ENCODE measurements at places on chromosomes 1 and 21.
A peak's percentile ranks its signal among the peaks of the same experiment; 100 is the strongest.

DNA sequence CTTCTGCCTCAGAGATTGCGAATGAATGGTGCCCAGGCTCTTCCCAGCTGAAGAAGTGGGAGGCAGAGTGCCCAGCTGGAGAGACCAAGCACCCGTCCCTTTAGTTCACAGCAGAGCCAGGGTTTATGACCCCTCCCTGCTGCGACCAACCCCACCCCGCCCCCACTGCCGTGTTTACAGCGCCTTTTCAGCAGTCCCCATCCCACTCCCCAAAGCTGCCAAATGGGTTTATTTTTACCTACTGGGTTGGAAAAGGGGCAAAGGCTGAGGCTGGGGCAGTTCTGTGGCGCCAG lies 23.6 kb downstream of the DYRK3 start:
- no peak for DNase-seq

- DNase-seq: no peak
Measured at GRCh38 chr21:32525282-32525681, 60.0 kb downstream of the TCP10L start.

DNA sequence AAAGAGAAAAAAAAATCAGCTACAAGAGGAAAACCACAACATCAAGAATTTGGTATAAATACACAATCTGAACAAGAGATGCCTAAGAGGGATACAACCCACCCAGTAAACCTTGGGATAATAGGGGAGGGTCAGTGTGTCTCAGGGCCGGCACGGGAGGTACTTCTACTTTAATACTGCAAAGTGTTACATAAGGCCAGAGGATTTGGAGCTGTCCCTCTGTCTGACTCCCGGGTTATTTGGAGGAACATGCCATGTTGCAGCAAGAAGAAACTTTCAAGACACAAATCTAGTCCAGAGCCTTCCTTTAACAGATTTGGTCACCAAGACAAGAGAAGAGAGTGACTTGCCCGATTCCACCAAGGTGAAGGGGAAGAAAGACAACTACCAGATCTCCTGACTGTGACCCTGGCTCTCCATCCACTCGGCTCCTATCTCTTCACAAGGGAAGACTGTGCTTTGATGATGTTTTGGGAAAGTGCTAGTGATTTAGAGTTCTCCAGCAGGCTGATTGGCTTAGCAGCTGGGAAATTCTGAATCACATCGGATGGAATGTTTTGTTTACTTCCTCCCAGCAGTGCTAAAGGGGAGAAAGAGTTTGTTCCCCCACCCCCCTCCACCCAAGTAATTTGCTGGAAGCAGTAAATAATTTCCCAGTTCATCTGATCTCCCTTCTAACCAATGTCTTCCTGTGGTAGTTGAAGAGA lies 29.3 kb downstream of the SGIP1 start:
- no peak for DNase-seq

DNA sequence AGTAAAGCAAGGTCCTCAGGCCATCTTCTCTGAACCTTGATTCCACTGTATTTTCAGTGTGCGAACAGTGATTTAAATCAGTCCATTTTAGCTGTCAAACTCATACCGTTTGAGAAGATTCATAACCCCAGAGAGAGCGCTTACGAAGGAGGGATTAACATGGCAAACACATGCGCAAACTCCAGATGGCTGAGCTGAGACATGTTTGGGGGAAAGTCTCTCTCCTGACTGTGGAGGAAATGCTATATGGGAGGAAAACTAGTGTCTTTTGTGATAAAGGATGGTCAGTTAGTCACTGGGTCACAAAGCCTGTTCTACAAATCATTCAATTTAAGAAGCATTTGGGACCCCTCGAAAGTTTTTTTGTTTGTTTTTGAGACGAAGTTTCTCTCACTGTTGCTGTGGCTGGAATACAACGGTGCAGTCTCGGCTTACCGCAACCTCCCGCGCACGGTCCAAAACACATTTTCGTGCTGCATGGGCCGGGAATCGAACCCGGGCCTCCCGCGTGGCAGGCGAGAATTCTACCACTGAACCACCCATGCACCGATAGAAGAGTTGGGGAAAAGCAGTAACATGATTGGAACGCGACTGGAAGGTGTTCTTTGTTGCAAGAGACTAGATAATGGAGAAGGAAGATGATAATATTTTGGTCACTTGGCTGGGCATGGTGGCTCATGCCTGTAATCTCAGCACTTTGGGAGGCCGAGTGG lies 58.4 kb upstream of the CXADR start:
- peak; percentile 11 for DNase-seq

DNA sequence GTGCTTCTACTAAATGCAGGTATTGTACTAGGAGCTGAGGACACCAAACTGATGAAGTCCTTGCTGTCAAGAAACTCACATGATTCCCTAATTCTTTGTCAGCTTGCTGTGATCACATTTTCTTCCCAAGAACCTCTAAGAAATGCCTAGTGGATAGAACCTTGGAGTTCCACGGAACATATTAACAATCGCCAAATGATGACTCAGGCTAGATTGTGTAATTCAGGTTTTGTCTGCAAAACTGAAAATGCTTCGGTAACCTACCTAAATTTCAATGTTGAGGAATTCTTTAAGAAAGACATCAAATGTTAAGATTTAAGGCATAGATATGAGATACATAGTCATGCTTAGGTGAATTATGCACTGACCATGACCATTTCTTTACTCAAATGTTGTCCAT lies 1.7 kb upstream of the GADD45A start:
- DNase-seq: no peak

DNA sequence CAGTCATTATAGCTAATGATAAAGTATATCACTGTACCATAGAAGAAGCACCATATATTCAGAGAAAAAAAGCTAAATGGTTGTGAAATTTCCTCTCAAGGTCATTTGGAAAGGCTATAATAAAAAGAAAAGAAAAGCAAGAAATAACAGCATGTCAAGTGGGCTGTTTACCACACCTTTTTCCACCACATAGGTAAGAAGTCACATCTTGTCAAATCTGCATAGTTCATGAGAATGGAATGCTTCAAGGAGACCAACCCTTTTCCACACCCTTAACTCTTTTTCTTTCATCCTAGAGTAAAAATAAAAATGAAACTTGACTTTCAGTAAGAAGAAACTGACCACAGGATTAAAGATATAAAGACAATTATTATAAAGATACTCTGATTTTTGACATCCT lies 91.2 kb downstream of the ATP6V1G3 start:
- DNase-seq: no peak
